Esophagus muscularis mucosa (tissue), 4 donors: ENCODE measurements at places on chromosomes 3 and 15.
A peak's percentile ranks its signal among the peaks of the same experiment; 100 is the strongest.

GRCh38 chr15:22916606-22917350, 63.4 kb downstream of the CYFIP1 start:
- no peak for DNase-seq

- no peak for DNase-seq
Observed at GRCh38 chr3:149292666-149293065, 40.8 kb downstream of the TM4SF18 start.

DNA sequence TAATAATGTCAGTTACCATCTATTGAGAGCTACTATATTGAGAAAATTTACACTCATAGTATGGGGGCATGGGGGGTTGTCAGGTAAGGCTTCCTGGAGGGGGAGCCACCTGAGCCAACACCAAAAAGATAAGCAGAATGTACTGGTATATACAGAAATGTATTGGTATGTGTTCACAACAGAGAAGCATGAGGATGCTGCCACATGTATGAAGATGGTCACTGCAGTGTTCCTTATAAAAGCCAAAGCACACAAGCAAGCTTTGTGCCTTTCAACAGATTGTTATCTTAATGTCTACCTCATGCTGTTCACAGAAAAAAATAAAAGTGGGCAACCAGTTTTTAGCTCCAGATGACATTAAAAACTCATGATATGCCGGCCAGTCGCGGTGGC, 149.0 kb downstream of the MAGI1 start:
- peak; percentile 42 for DNase-seq

DNA sequence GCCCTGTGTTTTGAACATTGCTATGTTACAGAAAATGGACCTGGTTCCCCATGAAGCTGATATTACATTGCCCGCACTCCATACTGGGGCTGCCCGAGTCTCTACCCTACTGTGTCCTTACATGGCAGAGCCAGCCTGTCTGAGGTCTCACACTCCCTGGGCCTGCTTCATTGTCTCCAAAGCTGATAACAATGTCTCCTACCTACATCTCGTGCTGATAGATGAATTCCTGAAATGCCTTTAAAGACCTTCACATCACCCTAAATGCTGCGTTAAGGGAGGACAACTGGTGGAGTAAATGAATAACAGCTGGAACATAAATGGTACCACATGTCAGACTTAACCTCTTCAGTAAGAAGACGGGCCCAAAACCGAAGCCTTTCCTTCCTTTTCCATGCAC, 62.9 kb upstream of the PTX3 start:
- no peak for DNase-seq

- no peak for DNase-seq
Observed at GRCh38 chr3:5116538-5116937, 5.6 kb upstream of the ARL8B start.

- DNase-seq = no peak
Observed at GRCh38 chr15:57281321-57281720, 95.0 kb upstream of the CGNL1 start.

GRCh38 chr15:34031987-34032760, 6.8 kb downstream of the AVEN start:
- no peak for DNase-seq

DNA sequence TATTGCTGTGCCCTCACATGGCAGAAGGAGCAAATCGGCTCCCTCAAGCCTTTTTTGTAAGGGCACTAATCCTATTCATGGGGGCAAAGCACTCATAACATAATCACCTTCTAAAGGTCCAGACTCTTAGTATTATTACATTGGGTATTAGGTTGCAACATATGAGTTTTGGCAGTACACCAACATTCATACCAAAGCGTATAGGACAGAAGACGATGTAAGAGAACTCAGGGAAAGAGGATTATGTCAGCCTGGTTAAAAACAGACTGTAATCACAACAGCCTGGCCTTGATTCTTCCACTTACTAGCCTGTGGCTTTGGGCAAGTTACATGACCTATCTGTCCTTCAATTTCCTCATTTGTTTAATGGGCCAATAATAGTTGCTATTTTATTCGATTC, 828.5 kb upstream of the NECTIN3 start:
- DNase-seq = no peak

DNA sequence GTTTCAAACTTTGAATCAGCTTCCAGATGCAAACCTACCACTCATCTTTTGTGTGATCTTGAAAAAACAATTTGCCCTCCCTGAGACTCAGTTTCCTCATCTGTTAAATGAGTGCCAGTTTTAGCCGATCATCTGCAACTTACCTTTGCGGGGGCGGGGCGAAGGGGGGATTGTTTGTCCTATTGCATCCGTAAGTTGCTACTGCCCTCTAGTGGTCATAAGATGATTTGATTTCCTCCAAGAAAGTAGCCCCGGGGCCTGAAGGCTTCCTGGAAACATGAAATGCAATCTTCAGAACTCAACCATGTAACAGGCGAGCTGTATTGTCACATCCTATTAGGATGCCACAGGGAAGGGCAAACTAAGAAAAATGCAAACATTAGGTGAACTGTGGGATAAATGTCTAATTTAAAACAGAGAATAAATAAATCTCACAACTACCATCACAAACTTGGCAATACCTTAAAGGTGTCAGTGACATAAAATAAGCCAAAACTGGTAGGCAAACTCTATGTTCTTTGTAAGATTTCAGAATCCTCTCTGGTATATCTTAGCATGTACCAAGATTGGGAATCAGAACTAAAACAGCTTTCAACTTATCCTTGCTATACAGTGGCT, 63.5 kb upstream of the CLDN18 start:
- DNase-seq = peak; percentile 91

DNA sequence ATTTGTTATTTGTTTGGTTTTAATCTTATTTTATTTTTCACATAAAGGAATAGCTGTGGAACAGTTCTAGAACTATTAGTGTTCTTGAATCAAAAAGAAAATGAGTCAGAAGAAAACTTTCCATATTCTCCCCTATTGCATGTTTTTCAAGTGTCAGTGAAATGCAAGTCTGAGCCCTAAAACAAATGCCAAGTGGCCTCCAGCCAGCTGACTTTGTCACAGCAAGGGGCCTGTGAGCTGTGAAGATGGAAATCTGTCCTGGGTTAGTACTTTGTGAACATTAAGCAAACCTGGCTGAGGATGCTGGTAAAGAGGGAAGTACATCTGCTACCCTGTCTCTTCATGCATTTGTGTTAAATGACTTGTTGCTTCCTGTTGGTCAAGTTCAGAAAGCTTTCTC, 14.2 kb downstream of the LRRC49 start:
- DNase-seq = no peak

DNA sequence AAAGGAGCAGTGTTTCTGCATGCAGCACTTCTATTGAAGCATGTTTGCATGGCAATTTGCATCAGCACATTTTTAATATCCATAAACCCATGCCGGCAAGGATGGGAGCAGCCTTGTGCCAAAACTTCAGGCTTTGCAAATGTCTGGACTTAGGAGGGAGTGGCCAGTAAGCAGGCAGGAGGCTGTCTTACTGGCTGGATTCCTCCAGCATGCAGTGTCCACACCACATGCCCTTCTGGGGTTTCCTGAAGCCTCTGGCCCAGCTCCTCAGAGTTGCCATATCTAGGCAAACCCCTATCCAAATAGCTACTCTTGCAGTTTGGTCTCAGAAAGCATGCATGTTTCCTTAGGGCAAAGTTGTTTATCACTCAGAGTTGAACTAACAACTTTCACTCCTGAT, 139.1 kb upstream of the MRPS22 start:
- peak; percentile 78 for DNase-seq

GRCh38 chr3:30273304-30274072, 332.9 kb upstream of the TGFBR2 start:
- no peak for DNase-seq

GRCh38 chr3:69328103-69328962, 57.6 kb downstream of the FRMD4B start:
- DNase-seq = no peak

GRCh38 chr15:25250011-25250596, 188.7 kb downstream of the UBE3A start:
- DNase-seq = no peak

GRCh38 chr15:89982315-89983055, 18.6 kb upstream of the ZNF710 start:
- no peak for DNase-seq

- peak; percentile 66 for DNase-seq
Observed at GRCh38 chr3:54599716-54600115, 328.1 kb downstream of the LRTM1 start.

- DNase-seq = no peak
Observed at GRCh38 chr3:61807865-61808276, 246.5 kb downstream of the PTPRG start.

DNA sequence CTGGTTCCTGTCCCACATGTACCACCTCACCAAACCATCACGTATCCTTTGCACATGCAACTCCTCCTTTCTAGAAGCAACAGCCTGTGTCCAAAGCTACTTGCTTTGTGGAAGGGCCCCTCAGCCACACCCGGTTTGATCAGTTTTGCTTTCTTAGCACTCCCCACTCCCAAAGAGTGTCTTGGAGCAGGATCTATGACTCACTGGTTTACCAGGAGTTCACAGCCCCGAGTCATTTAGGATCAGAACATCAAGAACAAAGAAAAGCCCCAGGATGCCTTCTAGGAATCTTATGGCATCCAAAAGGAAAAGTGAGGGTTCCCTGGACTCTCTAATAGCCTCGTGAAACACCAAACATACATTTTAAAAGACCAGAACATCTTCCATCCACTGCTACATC, 50.7 kb upstream of the IGF1R start:
- DNase-seq = peak; percentile 80

DNA sequence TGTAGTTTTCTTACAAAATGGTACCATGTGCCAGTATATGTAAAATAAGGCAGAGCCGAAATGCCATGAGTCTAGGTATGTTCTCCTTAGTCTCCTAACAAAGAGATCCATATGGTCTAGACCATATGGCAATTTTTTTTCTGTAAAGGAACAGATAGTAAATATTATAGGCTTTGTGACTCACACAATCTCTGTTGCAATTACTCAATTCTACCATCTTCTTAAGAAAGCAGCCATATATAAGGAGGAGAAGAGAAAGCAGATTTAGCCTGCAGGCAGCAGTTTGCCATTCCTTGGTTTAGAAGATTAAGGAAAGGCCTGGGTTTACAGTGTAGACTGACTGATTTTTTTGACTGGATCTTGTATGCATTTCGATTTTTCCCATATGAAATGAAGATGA, 16.3 kb upstream of the BBX start:
- no peak for DNase-seq

DNA sequence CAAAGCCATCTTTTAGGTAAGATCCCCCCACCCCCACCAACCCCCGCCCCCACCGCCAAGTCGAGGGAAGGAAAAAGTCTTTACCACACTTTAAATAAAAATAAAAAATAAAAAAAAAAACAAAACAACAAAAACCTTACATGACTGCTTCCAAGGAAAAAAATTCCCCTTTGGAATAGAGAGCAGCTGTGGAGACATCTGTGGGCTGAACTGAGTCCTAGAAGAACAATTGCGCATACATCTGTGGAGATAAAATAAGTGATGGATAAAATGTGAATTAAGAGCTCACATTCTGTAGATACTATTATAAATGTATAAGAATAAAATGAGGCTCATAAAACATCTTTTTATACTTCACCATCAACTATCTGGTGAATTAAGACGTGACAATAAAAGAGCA, 601.7 kb upstream of the AGTR1 start:
- no peak for DNase-seq

GRCh38 chr3:42001777-42002176, 39.9 kb upstream of the ULK4 start:
- no peak for DNase-seq

DNA sequence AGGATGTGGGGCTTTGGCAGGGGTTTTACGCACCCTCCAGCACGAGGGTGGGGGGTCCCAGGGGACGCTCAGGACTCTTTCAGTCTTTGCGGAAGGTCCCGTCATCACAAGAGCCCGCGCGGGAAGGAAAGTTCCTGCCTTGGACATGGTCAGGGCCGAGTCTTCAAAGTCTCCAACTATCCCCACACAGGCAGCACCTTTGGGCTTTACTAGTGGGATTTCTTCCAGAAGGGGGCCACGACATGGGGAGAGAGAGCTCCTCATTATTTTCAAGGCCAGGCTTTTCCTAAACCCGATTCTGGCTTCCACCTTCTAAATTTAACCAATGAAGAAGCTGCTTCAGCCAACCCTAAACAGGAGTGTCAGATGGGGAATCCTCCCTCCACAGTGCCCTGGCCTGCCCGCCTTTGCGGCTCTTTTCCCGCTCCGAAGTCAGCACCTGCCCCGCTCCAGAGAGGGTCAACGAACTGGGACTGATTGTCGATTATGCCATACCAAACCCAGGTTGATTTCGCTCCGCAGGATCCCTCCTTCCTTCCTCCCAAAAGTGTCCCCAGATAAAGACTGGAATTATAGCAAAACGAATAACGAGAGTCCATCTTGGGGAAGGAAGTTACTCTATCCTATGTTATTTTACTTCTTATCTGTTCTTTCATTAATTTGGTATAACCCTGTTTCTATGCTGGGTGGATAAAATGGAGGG, 11.0 kb downstream of the SHOX2 start:
- DNase-seq = no peak
